ENCODE measurements at places on chromosomes 6 and 20.
A peak's percentile ranks its signal among the peaks of the same experiment; 100 is the strongest.

- no peak for DNase-seq
Measured at GRCh38 chr6:1679688-1680068, 70.0 kb downstream of the FOXC1 start.

DNA sequence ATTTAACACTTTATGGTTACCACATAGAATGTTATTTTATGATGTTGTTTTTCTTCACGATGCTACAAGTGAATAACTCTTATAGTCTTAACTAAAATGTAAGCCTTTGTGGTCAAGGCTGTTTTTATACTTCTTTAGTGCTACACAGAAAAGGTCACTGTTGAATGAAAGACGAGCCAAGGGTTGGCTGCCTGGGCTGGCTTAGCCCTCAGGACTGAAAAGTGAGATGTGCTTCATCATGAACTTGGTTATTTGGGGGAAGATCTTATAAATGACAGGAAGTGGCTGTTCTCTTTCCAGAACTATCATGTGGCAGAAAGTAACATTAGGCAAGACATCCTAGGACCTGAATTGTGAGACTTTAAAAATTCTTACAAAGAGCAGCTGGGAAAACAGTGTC, 404.0 kb downstream of the BTBD3 start:
- DNase-seq: no peak

- DNase-seq: no peak
Measured at GRCh38 chr20:33836277-33836676, 25.1 kb downstream of the CHMP4B start.

DNA sequence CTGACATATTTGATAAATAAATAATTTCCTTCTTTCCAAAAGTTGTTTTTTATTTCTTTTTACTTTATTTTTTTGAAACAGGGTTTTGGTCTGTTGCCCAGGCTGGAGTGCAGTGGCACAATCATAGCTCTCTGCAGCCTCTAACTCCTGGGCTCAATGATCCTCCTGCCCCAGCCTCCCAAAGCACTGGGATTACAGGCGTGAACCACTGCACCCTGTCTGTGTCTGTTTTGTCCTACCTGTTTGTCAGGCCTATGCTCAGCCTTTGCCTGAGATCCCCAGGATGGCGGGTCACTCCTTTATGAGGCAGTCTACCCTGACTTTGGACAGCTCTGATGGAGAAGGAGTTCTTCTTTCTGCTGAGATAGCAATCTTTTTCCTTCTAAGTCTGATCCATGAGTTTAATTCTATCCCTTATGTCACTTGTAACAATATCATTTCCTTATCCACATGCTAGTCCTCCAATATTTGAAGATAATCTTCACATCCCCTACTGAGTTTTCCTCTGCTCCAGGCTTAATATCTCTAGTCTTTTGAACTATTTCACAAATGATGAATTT, 14.4 kb upstream of the SLC16A10 start:
- DNase-seq: no peak

GRCh38 chr6:104941729-104942091, 15.2 kb upstream of the LIN28B start:
- DNase-seq: no peak

DNA sequence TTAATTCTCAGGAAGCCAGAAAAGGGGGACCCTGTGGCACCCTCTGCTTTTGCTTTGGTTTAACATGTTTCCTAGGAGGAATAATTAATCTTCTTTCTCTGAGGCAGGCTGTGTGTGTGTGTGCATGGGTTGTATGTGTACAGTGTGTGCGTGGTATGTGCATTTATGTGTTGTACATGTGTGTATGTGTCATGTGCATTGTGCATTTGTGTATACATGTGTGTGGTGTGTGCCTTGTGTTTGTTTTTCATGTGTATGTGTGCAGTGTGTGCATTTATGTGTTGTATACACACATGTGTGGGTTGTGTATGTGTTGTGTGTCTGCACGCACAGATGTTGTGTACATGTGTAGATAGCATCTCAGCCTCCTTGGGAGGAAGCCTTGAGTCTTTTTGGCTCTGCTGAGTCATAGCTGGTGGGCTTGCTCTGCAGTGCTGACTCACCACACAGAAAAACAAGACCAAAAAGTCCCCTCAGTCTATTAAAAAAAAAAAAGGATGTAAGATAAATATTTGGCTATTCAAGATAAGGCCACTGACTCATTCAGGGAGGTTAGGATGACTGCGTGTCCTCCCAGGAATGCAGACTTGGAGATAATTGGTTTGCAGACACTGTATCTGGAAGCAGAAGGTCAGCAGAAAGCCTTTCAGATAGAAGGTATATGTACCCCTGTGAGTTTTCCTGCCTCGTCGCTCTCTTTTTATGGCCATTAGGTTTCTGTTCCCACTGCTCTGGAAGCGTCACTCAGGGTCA, 58.6 kb downstream of the SYNJ2 start:
- peak; percentile 99 for DNase-seq

- no peak for DNase-seq
Measured at GRCh38 chr20:50169329-50169823, 15.9 kb upstream of the PEDS1 start.

DNA sequence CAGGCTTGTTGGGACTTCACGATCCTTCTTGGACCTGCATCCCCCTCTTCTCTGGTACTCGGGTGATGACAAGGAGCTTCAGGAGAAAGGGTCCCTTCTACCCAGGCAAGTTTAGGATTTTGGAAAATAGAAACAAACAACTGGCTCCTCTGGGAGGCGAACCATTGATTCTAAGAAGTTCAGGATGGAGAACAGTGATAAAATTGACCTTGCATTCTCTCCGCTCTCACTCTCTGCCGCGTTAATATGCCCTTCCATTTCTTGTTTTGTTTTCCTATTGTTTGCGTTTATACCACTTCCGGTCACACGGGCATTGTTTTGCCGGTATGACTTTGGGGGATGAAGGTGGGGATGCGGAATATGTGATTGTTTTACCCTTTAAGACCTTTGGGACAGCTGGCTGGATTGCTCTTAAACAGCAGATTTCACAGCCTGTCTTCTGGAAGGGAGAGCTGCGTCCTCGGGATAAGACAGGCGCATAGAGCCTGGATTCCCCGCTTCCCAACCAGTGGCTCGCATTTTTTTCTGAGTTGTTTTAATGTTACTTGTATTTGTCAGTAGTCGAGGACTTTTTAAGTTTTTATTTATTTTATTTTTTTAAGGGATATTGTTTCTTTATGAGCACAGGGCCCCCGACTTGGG, 144.3 kb upstream of the ZNF184 start:
- no peak for DNase-seq

GRCh38 chr20:11852811-11853210, 64.9 kb upstream of the BTBD3 start:
- DNase-seq: no peak

- no peak for DNase-seq
Measured at GRCh38 chr6:96923400-96923799, 1.1 kb upstream of the KLHL32 start.

DNA sequence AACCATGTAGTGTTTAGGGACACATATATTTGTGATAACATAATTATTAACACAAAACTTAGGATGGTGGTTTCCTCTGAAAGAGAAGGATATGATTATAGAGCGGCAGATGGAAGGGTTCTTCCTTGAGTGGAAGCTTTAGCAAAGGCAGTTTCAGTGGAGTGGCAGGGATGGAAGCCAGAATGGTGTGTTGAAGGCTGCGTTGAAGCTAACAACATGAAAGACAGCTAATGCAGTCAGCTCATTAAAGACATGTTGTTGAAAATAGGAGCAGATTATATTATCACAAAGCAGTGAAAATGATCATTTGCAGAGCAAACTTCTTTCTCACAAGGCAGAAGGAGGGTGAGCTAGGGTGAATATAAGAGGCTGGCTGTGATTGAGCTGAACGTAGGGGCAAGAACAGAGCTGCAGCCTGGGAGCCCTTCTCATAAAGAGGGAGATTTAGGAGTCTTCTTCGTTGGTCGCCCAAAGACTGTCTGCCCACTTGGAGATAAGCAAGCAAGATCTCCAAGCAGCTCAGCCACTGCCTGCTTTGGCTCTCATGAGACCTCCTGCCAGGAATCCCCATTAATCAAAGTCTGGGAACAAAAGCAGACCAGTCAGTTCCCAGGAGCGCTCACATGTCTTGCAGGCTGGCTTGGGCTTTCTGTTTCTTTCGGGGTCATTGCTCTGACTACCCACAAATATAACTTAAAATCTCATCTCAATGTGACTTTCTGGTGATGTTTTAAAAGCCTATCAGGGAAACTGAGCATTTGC, 2.6 kb upstream of the ANKRD6 start:
- no peak for DNase-seq

- DNase-seq: no peak
Measured at GRCh38 chr20:41038878-41039404, 10.3 kb downstream of the TOP1 start.

- DNase-seq: no peak
Measured at GRCh38 chr6:159056003-159056402, 11.2 kb upstream of the TAGAP start.

- DNase-seq: no peak
Measured at GRCh38 chr6:34571388-34571787, 15.3 kb upstream of the SPDEF start.

- no peak for DNase-seq
Measured at GRCh38 chr6:105568751-105569150, 165.9 kb upstream of the PREP start.

DNA sequence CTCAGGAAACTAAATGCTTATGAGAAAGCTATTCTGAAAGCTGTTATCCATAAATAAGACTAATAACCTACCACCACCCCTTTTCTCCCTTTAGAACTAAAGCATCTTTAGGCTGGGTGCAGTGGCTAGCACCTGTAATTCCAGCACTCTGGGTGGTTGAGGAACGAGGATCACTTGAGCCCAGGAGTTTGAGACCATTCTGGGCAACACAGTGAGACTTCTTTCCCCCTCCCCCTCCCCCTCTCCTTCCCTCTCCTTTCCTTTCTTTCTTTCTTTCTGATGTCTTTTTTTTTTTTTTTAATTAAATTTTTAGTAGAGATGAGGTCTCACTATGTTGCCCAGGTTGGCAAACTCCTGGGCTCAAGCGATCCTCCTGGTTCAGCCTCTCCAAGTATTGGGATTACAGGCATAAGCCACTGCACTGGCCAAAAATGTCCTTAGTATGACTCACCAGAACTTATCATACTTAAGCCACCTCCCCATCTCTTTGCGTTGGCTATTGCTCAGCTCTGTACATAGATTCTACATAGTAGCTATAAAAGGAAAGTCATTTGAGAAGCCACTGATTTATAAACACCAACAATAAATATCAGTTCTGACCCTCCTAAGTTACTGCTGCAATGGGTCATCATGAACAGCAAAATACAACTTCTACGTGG, 54.8 kb upstream of the SPDEF start:
- DNase-seq: peak; percentile 70

- DNase-seq: no peak
Measured at GRCh38 chr6:154233383-154233782, 123.2 kb downstream of the IPCEF1 start.

- DNase-seq: no peak
Measured at GRCh38 chr6:39543095-39543494, 182.1 kb downstream of the KIF6 start.

DNA sequence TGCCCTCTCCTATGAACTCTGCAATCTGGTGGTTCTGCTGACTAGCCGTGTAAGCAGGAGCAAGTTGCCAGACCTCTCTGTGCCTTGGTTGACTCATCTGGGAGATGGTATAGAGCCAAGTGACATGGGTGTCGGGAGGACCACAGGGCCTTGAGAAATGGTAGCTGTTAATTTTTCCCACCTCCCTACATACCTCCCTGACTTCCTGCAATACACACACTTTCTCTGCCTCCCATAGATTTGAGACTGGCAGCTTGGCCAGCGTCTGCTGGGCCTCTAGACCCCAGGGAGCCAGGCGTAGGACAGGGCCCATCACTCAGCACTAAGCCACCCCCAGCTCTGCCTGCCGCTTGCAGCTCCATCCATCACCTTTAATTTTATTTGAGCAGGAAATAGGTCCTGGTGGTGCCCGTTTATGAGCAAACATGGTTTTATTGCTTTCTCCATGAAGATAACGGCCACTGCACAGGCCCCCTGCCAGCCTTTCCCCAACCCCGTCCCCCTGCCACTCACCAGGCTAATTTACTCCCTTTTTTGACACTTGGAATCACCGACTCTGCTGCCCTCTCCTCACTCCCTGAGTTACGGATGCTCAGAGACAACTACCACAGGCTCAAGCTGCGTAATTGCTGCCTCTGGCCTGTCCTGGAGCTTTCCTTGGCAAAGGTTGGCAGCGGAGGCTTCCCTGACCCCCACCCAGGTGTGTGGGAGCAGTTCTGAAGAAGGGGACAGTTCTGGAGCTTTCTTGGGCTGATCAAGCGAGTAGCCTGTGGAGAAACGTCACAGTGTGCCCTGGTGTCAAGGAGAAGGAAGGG, 11.1 kb downstream of the GLP1R start:
- no peak for DNase-seq

- DNase-seq: no peak
Measured at GRCh38 chr6:41649596-41649995, 11.3 kb downstream of the MDFI start.

DNA sequence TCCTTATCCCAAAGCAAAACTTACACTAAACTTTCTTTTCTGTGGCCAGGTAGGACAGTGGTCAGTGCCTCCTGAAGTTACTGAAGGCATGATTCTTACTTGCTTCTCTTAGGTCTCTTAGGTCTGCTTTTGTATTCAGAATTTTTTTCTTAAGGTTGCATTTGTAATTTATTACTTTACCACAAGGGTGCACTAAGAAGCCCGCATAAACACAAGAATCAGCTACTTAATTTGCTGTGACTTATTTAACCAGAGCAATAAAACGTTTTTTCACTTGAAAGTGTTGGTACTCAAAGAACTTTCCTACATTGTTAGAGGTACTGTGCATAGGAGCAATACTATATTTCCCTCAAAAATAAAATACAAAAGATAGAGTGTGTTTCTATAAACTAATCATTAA, 75.4 kb upstream of the LAMA2 start:
- DNase-seq: peak; percentile 17

- DNase-seq: no peak
Measured at GRCh38 chr20:21238818-21239536, 64.2 kb upstream of the XRN2 start.

- DNase-seq: no peak
Measured at GRCh38 chr20:24164360-24164759, 175.8 kb upstream of the GGTLC1 start.

- no peak for DNase-seq
Measured at GRCh38 chr6:52760105-52760765, 3.0 kb downstream of the GSTA2 start.

DNA sequence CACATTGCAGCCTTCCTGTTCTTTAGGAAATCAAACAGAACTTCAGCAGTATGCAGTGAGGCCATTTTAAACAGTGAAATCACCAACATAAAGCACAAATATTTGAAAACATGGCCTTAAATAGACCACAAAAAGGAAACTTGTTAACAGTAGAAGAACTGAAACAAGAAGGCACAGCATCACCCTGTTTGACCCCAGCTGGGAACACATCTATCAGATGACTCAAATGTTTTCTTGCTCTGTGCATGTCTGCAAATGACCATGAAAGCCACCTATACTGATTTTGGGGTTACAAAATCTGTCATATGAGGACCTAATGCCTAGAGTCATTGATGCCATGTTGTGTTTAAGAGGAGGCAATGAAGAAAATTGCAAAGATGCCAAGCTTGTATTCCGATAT, 123.8 kb upstream of the ADGRF1 start:
- no peak for DNase-seq

GRCh38 chr20:45523821-45524220, 8.4 kb upstream of the SPINT3 start:
- no peak for DNase-seq

Data from non-pigmented ciliary epithelial cell (primary cell).